Germinal center (tissue), 1 donor: ENCODE measurements at places on chromosomes 3 and 15.

- no peak for DNase-seq
Observed at GRCh38 chr3:49018707-49019006, 277 bp upstream of the DALRD3 start.

- no peak for DNase-seq
Observed at GRCh38 chr3:102037209-102037608, 187.9 kb downstream of the NFKBIZ start.

DNA sequence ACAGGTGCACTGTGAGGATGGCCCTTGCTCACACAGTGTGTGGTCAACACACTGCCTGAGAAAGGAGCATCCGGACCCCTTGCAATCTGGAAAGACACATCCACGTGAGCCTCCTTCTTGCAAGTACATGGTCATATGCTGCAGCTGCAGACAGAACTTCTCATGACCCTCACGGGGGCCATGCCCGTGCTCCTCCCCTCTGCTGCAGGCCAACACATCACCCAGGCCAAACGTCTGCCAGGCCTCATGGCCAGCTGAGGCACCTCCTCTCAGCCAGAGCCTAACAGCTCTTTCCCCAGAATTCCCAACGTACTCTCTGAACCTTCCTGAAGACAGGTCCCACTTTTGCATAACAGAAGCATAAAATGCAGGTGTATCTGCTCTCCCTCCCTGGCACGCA lies 25.3 kb downstream of the SLC41A3 start:
- no peak for DNase-seq

- no peak for DNase-seq
Observed at GRCh38 chr3:143495527-143495926, 352.7 kb downstream of the SLC9A9 start.

GRCh38 chr3:30655187-30655812 lies 48.9 kb downstream of the TGFBR2 start:
- no peak for DNase-seq

DNA sequence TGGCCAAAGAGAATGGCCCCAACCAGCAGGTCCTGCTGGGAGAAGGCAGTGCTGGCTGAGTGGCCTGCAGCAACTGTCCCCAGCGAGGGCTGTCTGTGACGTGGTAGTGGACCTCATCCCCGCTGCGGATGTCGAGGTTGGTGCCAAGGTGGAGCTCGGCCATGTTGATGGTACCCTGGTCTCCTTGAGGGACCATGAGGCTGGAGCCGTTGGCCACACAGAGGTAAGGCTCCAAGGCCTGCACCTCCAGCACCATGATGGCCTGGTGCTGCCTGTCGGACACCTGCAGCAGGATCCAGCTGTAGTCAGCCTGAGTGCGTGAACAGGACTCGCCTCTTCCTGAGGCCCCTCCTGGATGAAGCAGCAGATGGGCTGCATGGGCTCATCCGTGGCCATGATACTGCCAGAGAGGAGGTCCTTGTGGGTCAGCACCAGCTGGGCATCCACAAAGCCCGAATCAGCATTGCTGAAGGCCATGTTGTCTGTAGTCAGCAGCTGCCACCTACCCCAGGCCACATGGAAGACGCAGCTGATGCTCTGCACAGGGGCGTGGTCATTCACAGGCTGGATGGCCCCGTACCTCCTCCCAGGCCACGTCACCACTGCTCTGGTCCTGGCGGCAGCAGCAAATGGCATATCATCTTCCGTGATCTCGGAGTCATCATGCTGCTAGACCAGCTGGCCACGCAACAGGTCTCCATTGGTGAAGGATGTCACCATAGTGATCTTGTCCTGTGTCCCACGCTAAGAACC lies 167.5 kb downstream of the GOLGA6L4 start:
- no peak for DNase-seq

DNA sequence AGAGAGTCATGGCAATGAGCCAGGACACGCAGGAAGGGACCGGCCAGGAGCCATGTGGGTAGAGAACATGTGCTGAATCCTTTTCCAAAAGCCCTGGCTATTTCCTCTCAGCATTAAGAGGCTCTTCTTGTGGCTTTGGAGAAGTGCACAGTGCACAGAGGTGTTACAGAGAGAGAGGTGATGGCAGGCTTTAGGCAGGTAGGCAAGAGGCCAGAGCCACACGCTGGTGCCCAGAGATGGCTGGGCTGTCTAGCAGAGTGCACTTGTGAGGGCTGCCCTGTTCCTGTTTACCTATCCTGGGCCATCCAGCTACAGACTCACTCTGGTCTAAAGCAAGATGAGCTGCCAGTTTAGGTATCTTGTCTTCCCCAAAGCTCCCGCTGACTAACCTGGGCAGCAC lies 402.6 kb downstream of the OCA2 start:
- no peak for DNase-seq

GRCh38 chr15:84734794-84735479 lies 13.5 kb upstream of the ZNF592 start:
- peak; percentile 77 for DNase-seq

- no peak for DNase-seq
Observed at GRCh38 chr15:90044916-90045371, 43.8 kb downstream of the ZNF710 start.

DNA sequence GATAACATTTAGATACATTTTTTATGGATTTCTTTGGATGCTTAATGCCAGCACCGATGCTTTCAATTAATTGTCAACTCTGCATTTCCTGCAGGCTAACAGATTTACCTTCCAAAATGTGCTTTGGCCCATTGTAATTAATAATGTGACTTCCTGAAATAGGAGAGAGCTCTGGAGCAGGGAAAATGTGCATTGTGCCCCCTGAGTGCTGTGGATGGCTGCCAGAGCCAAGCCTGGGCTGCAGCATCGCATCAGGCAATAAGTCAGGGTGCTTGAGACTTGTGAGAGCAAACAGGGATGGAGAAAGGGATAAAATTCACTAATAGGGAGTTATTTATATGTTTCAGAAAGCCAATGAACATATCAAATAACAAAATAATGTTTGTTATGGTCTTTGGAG lies 133.8 kb downstream of the MOBP start:
- no peak for DNase-seq

DNA sequence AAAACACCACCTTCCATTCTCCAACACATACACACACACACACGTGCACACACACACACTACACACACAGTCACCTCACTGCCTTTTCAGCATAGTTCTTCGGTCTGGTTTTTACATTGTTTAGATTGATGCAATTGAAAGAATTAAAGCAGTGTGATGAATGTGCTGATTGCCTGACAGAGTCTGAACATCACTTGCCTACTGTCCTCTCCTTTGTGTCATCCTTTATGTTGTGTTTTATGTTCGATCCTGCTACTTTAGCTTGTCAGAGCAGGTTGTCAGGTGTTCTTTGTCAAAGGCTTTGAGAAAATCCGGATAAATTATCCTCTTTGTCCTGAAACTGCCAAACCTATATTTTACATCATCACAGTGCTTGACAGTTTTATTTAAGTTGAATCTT lies 80.4 kb downstream of the IQCH start:
- no peak for DNase-seq

DNA sequence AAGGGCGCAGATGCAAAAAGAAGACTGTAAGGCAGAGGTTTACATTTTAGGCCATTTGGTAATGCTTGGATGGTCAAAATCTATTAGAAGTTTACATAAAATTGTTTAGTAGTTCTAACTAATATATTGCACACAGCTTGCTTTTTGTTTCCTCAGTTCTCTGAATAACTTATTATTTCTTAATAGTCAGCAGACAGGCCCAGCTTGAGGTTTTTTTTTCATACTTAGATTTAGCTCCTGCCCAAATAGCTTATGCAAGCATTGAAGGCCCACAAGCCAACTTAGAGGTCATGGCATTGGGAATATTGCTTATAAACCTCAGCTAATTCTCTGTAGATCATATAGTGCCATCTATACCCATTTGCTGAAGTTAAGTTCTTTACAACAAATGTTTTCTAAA lies 172.5 kb downstream of the RAP2B start:
- DNase-seq: no peak

DNA sequence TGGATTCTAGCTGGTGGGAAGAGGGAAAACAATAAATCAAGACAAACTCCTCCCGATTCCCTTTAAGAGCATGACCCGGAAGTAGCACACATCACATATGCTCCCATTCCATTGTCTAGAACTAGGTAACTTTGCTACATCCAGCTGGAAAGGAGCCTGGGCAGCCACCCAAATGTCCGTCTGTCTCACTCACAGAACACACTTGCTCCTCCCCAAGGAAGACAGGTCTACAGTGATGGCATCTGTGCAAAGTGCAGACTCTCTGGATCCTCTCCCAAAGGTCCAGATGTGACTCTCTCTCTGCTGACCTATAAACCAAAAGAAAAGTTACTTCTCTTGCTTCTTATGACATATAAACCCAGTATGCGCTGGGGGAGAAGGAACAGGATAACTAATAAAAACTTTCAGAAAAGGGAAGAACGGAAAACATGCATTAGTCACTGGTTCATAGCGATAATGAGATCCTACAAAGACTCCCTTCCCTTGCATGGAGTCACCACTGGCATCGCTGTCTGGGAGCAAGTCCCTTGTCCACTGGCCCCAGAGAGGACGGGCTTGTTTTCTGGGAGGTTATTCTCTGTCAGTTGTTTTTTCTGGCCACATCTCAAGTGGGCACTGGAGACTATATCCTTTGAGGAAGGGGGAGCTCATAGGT lies 29.8 kb upstream of the EPHB3 start:
- DNase-seq: no peak

DNA sequence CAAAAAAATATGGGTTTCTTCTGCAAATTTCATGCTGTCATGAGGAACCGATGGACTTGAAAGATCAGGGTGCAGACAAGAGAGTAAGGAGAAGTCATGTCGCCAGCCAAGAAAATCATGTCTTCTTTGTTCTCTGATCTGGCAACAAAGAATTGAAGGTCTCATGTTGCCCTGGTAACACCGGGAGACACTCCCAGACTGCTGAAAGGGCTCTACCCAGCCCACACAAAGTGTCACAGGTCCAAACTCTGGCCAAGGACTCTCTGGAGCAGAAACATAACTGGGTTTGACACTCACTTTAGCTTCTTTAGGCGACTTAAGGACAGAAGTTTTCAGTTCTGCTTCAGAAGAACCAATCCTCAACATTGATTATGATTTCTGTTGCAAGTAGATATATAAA lies 42.9 kb downstream of the SIDT1 start:
- no peak for DNase-seq

- DNase-seq: no peak
Observed at GRCh38 chr3:143140550-143140949, 21.0 kb downstream of the CHST2 start.

- peak; percentile 57 for DNase-seq
Observed at GRCh38 chr3:46378426-46378942, 7.7 kb downstream of the CCR5 start.

DNA sequence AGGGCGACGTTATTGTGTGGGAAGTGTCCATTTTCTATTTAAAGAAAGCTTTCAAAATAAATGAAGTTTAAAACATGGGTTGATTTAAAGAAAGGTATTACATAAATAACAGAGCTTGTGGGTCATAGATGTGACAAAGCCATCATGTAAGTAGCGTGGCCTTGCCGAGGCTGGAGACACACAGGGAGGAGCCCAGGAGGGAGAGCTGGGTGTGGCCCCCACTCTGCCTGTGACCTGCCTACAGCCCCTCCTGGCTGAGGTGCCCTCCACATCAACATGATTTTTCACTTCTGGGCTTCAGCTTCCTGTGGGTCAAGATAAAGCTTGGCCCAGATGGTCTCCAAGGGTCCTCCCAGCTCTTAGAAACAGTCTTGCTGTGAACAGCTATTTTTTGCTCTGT lies 12.5 kb upstream of the MGLL start:
- no peak for DNase-seq

- no peak for DNase-seq
Observed at GRCh38 chr3:94175677-94176076, 112.8 kb downstream of the NSUN3 start.

DNA sequence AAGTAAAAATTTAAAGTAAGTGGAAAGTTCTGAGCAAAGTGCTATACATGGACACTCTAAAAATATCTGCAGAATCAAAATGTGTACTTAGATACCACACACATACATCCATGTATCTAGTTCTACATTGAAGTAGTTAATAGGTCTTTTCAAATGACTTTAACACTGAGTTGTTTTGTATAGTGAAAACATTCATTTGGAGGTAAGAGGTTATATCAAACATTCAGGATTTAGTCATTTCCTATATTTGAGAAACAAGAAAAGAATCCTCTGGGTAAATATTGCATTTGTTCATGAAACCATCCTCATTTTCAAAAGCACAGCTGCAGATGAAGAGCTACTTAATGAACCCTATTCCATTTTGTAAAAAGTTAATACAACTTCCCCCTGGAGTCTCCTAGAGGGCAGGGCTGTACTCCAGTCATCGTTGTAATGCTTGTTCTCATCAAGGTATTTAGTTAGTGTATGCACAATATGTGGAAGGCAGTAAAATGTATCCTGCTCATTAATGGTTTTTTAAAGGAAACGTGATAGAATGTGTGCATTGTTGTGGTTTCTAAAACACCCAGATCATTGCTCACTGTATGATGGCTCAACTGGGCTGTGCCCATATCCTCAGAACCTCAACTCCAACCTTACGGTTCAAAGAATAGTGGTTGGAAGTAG lies 26.2 kb downstream of the ARPP21 start:
- DNase-seq: no peak

DNA sequence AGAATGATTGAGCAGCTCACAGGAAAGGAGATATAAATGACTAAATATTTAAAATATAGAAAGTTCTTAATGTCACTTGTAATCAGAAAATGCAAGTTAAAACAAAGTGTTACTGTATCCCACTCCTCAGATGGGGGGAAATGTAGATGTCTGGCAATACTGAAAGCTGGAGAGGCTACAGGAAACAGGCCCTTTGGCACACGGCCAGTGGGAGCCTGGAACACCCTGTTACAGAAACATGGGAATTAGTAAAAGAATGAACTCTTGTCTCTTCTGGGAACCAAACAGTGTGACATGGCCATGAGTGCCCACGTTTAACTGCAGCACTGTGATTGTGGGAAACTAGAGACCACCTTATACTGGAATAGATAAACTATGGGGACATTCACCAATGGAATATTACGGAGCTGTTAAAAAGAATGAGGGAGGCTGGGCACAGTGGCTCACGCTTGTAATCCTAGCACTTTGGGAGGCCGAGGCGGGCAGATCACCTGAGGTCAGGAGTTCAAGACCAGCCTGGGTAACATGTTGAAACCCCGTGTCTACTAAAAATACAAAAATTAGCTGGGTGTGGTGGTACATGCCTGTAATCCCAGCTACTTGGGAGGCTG lies 50.2 kb downstream of the CDCP1 start:
- DNase-seq: no peak

- peak; percentile 46 for DNase-seq
Observed at GRCh38 chr15:44584162-44584749, 47.3 kb downstream of the EIF3J start.
